ENCODE measurements at places on chromosomes 4 and X.

- DNase-seq, result no peak
These were observed 44.7 kb upstream of the UGT2B7 start for GRCh38 chr4:69051576-69051943.

GRCh38 chr4:183249854-183250253 lies 70.2 kb downstream of the CLDN22 start:
- DNase-seq, result no peak

DNA sequence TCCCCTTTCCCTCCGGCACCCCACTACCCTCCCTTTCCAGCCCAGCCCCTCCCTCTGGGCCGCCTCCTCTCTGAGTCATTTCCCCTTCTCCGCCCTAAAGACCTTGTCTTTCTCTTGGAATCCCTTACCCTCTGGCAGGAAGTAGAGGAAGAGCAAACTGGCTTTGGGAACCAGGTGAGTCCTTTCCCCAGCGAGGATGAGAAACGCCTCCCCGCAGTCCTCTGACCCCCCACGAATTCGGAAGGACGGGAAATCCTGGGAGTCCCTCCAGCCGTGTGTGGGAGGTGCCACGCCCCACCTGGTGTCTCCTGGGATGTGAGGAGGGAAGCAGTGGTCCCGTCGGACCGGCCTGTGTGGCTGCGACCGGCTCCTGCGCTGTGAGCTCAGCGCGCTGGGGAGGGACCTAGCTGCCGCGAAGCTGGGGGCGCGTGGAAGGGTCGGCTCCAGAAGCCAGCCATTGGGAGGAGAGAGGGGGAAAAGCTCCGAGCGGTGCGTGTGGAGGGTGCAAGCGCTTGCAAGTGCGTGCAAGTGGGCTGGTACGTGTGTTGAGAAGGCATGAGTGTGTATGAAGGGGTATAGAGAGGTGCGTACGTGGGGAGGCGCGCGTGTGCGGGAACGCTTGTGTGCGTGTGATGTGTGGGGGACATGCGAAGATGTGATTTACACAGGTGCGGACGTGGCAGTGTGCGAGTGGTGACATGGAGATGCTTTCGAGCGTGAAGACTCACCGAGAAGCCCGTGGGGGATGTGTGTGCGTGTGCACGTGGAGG lies 46.3 kb downstream of the TEX13B start:
- no peak for DNase-seq

GRCh38 chrX:72663737-72664136 lies 50.4 kb downstream of the PHKA1 start:
- DNase-seq, result no peak

DNA sequence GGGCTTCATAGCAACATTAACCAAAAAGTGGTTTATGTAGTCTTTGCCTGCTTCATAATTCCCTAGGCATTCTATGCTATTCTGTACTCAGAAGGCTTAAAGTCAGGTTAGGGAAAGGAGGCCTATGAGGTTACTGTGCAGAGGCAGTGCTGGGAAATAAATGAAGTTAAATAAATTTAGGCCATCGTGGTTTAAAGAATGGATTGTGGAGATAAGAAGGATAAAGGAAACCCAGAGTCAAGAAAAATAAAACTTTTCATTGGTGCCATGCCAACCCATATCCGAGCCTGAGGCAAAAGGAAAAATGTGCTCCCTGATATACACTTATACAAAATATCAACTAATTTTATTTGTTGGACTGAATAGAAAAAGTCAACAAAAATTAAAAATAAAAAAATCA lies 70.2 kb downstream of the AR start:
- DNase-seq, result no peak

DNA sequence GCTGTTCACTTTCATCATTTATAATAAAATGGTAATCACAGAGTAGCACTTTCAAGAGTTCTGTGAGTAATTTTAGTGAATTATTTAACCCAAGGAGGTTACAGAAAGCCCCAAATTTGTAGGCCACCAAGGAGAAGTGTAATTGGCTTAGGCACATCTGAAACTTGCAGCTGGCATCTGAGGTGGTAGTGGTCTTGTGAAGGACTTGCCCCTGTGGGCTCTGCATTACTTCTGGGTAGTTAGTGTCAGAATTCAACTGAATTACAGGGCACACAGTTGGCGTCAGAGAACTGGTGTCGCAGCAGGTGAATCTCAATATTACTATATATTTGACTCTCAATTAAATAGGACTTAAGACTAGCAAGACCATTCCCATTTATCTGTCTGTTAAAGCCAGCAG lies 36.9 kb downstream of the GPR174 start:
- DNase-seq, result no peak

GRCh38 chr4:5472160-5472591 lies 236.2 kb downstream of the EVC2 start:
- no peak for DNase-seq

GRCh38 chr4:5133201-5133600 lies 81.9 kb downstream of the STK32B start:
- no peak for DNase-seq

Measured in stimulated activated CD8-positive, alpha-beta memory T cell treated with anti-CD3 and anti-CD28 coated beads, Interleukin-4, amount 100 ng/mL, for 4 hours (primary cell).